ENCODE measurements at places on chromosomes 3 and 15.

GRCh38 chr3:16349986-16350596 is 85.1 kb downstream of the OXNAD1 start:
- DNase-seq: no peak

DNA sequence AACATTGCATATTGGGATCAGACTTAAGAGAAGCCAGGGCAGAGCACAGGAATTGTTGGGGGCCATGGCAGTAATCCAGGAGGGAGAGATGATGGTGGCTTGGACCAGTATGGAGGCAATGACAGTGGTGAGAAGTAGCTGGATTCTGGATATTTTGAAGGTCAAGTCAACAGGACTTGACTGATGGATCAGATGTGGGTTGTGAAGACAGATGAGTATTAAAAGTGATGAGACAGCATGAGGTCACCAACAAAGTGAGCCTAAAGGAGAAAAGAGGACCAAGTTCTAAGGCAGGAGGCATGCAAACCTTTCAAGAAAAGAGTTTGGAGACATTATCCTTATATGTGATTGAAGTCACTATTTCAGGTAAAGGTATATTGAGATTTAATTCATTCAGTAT is 56.6 kb upstream of the TIPARP start:
- DNase-seq: no peak

DNA sequence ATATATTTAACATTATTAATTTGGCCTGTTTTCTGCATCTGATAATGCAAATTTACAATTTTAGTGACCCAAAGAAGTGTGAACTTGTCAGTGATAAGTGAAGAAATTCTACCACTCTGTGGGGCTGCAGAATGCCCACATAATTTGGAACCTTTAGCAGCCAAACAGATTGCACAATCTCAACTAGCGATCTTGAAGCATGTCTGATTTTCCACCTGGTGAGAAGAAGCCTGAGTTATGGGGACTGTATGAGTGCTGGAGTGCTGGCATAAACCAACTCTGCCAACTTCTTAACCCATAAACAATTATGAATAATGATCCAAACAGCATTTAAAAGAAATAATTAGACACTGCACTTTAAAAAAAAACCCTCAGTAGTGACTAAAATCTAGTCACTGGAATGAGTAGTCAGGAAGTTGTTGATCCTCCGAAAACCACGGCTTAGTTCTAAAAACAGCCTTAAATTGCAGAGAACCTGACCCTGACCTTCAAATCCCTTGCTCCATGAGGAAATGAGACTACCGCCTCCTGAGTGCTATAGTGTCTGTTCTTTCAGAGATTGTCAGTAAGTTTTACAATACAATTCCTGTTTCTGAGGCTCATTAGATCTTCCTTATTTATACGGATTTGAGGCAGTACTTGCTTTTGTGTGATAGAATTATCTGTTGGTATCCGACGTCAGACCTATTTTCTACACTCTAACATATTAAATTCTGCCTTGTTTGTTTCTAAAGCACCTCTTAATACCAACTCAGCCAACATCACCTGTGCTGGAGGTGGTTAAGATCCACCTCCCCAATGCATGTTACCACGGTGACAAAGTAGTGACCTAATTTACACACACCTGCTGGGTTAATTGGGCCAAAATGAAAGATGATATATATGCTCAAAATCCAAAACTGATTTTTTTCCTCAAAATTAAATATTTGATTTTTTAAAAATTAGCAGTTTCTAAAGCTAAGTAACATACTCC is 267.7 kb downstream of the ZBTB20 start:
- DNase-seq: no peak

GRCh38 chr15:73952913-73953750 is 26.9 kb downstream of the LOXL1 start:
- no peak for DNase-seq

DNA sequence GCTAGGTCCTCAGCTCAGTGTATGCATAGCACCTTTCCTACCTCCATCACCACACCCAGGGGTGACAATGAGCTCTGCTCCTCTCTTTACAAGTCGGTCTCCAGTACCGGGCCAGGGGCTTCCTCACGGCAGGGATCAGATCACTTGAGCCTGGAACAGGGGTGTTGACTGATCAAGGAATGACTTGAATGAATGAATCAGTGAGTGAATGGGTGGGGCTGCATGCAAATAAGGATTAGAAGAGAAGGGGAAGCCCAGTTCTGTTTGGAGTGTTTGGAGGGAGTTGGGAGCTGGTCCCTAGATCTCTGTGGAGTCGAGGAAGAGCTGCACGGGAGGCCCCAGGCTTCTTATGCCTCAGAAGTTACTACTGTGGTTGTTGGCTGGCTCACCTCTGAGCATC is 87.0 kb downstream of the TMEM266 start:
- no peak for DNase-seq

- DNase-seq: peak; percentile 59
Measured at GRCh38 chr3:123953735-123954134, 7.3 kb downstream of the CCDC14 start.

DNA sequence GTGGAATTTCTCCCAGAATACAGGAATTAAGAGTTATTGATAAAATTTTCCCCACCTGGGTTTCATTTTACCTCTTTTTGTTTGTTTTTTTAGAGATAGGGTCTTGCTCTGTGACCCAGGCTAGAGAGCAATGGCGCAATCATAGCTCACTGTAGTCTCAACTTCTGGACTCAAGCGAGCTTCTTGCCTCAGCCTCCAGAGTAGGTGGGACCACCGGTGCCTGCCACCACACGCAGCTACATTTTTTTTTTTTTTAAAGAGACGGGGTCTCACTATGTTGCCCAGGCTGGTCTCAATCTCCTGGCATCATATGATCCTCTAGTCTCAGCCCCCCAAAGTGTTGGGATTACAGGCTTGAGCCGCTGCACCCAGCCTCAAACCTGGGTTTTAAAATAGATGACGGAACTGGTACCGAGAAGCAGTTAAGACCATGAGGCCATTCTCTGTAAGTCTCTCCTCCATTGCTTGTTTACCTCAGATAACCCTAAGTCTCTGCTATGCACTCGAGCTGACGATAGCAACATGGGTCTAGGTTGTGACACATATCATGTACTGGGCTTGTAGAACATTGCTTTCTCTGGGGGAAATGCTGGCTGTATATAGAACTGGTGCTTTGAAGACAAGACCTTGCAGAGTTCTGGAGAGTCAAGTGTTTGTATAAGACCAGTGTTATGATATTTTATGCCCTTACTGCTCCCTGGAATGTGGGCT is 16.4 kb downstream of the ETV5 start:
- DNase-seq: no peak

DNA sequence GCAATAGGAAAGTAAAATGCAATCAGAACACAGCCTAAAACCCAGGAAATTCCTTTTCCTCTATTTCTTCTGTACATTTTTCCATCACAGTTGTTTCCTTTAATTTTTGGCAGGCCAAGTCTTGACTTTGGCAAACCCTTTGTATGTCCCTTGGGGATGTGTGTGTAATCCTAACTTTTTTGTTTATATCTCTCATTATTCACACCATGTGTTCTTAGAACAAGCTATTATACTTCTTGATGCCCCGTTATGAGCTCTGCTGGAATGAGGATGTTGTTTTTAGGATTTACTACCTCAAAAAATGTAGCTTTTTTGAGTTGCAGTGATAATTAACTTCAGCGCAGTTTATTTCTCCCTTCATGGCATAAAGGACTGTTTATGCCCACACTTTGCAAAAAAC is 123.4 kb downstream of the ABI3BP start:
- DNase-seq: no peak

- DNase-seq: no peak
Measured at GRCh38 chr3:39850716-39851032, 41.3 kb downstream of the MYRIP start.

- no peak for DNase-seq
Measured at GRCh38 chr3:113534365-113534764, 2.0 kb downstream of the SIDT1 start.

DNA sequence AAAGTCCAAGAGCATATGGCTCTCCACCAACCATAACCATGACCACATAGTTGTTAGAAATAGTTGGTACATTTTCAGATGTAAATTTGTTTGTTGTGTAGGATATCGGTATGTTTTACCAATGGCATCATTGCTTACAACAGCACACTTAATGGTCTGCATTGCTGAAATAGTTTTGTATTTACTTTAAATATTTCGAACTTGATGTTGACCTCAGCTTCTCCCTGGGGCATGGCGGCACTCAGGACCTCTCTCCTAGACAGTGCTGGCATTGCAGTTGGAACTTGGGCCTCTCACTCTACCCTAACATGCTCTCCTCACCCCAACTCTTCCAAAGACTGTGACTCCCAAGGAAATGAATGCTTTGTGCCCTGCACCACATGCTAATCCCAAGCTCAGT is 5.0 kb downstream of the SLC22A13 start:
- DNase-seq: no peak

- no peak for DNase-seq
Measured at GRCh38 chr3:188286087-188286513, 132.1 kb downstream of the LPP start.

DNA sequence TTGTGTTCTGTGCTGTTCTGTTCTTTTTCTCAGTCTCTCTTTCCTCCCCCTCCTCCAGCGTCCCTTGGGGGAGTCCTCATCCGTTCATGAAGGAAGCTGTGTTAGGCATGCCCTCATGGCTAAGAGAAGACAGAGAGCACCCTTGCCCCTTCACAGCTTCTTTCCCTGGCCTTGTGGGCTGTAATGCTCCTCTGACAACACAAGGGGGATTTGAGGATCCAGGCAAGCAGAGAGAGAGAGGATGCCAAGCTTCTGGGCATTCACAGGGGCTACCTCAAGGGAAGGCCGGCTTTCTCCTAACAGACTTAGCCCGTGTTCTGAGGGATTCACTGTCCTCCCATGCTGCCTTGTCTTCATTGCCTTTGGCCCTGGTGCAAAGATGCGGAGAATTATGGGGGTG is 389.5 kb downstream of the LRTM1 start:
- DNase-seq: no peak

GRCh38 chr15:29822684-29823459 is 604 bp upstream of the TJP1 start:
- no peak for DNase-seq

DNA sequence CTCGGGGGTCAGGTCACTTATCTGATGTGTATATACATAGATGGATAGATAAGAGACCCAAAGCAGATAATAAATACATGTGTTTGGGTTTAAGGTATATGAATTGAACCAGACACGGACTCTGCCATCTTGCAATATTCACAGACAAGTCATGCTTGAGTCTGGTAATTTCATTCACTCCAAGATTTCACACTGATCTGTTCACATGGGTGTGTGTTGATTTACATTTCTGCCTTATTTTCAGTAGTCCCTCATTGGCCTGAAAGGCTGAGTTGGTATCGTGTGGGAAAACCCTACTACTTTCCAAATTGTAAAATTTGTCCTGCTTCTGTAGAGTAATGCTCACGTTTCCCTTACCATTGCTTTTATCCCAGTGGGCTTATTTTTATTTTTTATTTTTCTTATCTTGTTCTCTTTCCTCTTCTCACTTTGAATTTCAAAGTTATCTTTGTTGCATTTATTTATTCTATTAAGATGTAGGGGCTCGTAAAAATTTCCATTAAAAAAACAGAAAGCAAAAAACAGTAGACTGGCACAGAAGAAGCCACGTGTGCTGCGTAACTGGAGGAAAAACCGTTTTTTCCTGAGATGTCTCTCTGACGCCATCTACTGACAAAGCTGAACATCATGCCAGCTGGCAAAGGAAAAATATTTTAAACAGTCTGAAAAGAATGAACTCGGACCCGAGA is 10.8 kb upstream of the MFSD1 start:
- peak; percentile 78 for DNase-seq

- DNase-seq: no peak
Measured at GRCh38 chr15:66590435-66590834, 24.6 kb upstream of the LCTL start.

GRCh38 chr15:54810496-54810895 is 386.2 kb downstream of the RSL24D1 start:
- no peak for DNase-seq

GRCh38 chr3:197305854-197306253 is 7.4 kb upstream of the DLG1 start:
- peak; percentile 45 for DNase-seq

DNA sequence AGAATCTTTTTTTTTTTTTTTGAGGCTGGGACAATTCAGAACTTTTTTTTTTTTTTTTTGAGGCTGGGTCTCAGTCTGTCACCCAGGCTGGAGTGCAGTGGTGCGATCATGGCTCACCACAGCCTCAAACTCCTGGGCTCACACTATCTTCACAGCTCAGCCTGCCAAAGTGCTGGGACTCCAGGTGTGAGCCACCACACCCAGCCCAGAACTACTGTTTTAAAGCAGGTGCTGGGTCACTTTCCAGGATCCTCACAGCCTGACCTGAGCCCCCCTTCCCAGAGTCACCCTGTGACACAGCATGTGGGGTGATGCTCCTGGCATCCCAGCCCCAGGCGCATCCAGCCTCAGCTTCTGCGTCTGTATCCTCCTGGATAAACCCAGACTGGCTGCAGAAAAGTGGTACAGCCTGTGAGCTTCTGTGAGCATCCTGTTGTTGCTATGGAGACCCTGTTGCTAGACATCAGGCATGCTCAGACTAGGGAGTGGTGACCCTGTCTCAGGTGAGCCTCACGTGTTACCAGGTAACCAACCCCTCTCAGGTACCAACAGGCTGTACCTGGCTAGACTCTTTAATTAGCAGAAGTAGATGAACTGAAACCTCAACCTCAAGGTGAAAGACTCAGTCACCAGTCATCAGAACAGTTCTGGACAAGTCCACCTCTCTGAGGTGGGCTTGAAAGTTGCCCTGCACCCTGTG is 15.0 kb downstream of the KLF13 start:
- DNase-seq: peak; percentile 46

- no peak for DNase-seq
Measured at GRCh38 chr15:100340721-100341238, 995 bp downstream of the ADAMTS17 start.

DNA sequence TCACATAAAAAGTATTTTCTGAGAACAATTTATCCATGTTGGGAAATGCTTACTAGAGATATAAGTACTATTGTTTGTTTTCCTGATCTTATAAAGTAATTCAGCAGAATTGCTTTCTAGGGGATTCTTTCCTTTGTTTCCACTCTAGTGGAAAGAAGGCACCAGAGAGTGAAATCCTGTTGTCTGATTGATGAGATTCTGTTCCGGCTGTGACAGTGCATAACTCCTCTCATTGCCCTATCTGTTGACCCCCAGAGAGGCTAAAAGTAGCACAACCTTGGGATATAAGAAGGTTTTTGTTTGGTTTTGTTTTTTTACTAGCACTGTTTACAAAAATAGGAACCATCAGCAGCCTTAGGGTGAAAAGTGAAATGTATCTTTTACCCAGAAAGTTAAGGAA is 114.1 kb downstream of the ALCAM start:
- no peak for DNase-seq

GRCh38 chr3:171876680-171877147 is 33.6 kb downstream of the TMEM212 start:
- DNase-seq: no peak

- no peak for DNase-seq
Measured at GRCh38 chr3:121723485-121723884, 26.1 kb downstream of the GOLGB1 start.

DNA sequence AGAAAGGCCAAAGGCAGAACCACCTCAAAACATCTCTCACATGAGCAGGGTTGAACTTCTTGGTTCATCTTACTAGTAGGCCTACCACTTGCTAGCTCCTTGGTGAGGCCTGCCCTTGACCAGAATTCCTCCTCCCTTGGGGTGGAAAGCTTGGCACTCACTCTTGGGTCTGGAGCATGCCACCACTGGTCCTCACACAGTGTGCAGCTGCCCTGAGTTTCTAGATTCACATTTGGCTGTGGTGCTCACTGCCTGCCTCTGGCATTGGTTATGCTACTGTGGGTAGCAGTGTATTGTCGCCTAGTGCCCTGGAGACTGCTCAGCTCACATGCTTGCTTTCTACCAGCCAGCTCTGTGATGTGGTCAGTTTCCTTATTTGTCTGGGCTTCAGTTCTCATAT is 23.7 kb downstream of the OXNAD1 start:
- DNase-seq: no peak
